ENCODE measurements at places on chromosomes 16 and 17.
A peak's percentile ranks its signal among the peaks of the same experiment; 100 is the strongest.

DNA sequence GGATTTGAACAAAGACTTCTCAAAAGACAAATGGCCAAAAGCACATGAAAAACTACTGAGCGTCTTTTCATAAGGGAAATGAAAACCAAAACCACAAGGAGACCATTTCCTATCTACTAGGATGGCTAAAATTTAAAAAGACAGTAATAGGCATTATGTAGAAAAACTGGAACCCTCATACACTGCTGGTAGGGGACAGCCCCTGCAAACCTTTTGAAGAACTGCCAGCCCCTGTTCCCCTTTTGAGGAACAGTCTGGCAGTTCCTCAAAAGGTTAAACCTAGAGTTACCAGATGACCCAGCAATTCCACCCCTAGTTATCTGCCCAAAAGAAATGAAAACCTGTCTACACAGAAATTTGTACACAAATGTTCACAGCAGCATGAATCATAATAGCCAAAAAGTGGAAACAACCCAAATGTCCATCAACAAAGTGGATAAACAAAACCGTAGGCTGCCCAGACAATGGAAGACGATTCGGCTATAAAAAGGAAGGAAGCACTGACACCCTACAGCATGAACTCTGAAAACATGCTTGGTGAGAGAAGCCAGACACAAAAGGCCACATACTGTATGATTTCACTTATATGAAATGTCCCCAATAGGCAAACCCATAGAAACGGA lies 22.9 kb downstream of the CDIP1 start:
- DNase-seq, result no peak

DNA sequence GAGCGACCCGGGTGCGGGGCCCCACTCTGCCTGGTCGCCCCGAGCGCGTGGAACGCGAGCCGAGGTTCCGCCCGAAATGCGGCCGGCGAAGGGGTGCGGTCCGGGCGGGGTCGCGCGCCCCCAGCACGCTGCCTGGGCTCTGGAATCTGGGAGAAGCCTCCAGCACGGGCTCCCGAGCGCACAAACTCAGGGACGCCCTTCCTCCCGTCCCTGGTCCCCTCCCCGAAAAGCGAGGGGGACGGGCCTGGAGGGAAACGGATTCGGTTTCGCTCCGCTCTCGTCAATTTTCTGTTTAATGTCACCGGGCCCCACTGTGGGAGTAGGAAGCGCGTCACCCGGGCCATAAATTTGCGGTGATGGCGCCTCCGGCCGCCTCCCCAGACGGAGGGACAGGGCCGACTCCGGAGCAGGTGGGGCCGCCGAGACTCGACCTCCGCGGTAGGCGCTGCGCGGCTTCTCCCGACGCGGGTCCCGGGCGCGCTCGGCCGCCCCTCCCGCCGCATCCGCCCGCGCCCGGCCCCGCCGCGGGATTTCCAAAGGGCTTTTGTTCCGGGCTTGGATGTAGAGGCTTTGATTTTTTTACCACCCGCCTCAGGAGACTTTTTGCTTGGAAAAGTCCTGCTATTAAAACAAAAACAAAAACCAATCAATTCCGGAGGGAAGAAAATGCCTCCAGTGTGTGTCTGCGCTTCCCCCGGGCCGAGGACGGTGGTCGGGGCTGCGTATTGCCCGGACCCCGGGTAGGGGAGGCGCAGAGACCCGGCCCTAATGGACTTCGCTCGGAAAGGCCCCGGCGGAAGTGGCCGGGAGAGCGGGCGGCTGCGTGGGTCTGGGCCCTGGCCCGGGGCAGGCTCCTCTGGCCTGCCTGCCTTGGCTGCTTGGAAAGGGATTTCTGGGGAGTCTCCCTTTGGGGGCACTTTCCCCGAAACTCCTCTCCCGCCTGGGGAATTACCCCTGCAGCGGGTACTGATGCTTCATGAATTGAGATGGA lies 7.9 kb upstream of the BAHCC1 start:
- peak; percentile 62 for DNase-seq

- DNase-seq, result peak; percentile 63
These were observed 58.8 kb downstream of the SMG6 start for GRCh38 chr17:2244545-2245525.

- DNase-seq, result no peak
These were observed 20.6 kb downstream of the MAP3K14 start for GRCh38 chr17:45296003-45296832.

DNA sequence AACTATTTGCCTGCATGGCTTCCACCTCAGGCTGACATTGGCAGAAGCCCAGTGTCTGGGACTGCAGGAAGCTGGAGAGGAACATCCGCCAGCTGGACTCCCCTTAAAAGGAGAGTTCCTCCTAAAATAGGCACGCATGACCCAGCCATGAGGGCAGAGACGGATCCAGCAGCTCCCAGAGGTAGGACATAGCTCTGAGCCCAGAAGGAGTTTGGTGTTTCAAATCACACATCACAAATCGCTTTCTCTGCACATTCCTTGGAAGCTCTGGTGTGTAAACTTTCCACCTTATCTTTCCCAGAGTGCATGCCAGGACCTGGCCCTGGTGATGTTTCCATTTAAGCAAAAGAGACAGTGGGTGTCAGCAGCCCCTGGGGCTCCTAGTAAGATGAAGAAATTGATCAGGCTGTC lies 231.1 kb upstream of the CDH5 start:
- DNase-seq, result no peak

DNA sequence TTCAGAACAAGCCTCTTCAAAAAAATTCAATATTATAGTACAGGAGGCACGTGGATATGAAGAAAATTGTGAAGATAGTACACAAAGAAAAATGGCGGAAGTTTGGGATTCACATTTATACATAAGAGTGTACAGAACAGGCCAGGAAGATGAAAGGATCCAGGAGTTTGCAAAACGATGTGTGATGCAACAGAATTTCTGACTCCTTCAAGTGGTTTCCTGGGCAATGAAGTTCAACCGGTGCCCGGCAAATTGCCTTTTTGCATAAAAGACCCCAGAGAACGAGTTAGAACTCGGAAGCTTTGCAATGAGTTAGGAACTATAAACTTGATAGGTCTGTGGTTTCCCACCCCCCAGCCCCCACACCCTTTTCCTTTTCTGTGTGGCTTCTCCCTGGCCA lies 189.1 kb downstream of the SALL1 start:
- no peak for DNase-seq

- no peak for DNase-seq
These were observed 8.4 kb upstream of the MED9 start for GRCh38 chr17:17468217-17469010.

- no peak for DNase-seq
These were observed 10.9 kb downstream of the OGFOD1 start for GRCh38 chr16:56462064-56462796.

- no peak for DNase-seq
These were observed 70.3 kb upstream of the C17orf78 start for GRCh38 chr17:37305406-37305905.

- no peak for DNase-seq
These were observed 12.1 kb downstream of the NDEL1 start for GRCh38 chr17:8447799-8448198.

- DNase-seq, result no peak
These were observed 312.0 kb upstream of the CA10 start for GRCh38 chr17:52470553-52470952.

GRCh38 chr17:66929591-66929990 lies 34.9 kb upstream of the CACNG4 start:
- DNase-seq, result no peak
